NCI-H1436 treated with DMSO at 0.1 percent for 48 hours (cell line): ENCODE measurements at places on chromosomes 11 and 22.

DNA sequence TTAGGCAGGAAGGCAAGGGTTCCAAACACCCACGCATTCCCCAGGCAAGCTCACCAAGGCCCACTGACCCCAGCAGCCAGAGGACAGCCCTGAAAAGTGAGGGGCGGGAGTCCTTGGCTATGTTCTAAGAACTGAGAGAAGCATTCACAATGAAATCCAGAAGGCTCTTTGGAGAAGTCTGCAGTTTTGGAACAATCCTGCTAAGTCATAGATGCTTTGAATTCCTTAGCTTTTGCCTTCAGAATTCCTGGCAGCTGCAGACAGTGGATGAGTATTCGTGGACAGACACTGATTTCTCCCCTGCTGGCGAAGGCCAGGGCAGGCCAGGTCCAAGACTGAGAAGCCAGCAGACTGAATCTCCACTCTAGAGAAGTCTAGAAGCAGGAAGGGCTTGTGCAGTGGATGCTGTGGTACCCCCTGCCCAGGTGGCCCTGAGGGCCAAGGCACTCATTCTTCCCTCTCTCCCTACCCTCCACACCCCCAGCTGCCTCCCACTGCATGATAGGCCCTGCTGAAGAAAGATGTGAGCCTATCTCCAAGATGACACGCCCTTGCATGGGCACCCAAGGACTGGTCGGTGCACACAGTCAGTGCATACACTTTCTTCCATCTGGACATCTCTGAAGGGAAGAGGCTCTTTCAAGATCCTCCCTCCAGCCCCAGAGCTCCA is 133.2 kb upstream of the TEAD1 start:
- no peak for DNase-seq

- no peak for DNase-seq
Measured at GRCh38 chr11:7657306-7658025, 15.8 kb downstream of the CYB5R2 start.

- no peak for DNase-seq
Measured at GRCh38 chr11:70400643-70401042, 2.3 kb downstream of the CTTN start.

DNA sequence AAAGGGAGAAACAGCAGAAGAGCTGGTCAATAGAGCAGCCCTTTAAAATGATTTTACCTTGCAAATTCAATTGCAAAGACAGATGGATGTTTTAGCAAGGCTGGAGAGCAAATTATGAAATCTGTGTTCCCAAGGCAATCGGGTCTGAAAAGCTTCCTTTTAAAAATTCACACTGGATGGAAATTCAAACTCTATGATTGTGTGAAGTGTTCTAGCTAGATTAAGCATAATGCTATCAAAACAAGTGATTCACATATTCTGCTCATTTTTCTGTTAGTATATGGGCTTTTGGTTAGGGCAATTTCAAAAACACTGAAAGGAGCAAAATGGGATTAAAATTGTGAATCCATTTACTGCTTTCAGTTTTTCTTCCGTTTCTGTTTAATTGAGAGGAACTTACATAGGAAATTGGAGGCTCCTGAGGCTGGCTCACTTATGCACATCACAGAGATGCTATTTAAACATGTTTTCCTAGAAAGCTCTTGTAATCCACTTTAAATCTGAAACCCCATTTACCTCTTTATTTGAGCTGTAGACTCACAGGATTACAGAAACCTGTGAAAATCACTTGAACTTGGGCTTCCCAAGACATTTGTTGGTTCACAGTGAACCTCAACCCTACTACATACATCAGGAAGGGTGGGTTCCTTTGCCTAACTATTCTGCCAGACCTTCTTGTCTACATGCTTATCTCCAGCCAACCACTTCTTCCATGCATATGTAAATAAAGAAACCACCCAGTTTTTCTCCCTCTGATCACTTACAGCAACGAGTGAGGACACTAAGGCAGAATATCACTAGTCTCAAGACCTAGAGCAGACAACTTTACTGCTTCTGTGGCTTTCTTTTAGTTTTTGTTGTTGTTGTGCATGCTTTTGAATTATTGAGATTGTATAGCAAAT is 201.9 kb upstream of the PITPNB start:
- DNase-seq = no peak

- DNase-seq = no peak
Measured at GRCh38 chr11:105609832-105610781, at the start of gene GRIA4. Gene GRIA4 (plus strand): TSS chr11:105610073. CDS start chr11:105610998, 925 bp downstream.

- no peak for DNase-seq
Measured at GRCh38 chr11:22194306-22194705, 1.4 kb downstream of the ANO5 start.

GRCh38 chr11:126194121-126194543 is 17.3 kb downstream of the RPUSD4 start:
- no peak for DNase-seq

- no peak for DNase-seq
Measured at GRCh38 chr11:76677458-76677765, 6.9 kb upstream of the LRRC32 start.

GRCh38 chr11:8685306-8685705 is 2.7 kb downstream of the RPL27A start:
- no peak for DNase-seq

DNA sequence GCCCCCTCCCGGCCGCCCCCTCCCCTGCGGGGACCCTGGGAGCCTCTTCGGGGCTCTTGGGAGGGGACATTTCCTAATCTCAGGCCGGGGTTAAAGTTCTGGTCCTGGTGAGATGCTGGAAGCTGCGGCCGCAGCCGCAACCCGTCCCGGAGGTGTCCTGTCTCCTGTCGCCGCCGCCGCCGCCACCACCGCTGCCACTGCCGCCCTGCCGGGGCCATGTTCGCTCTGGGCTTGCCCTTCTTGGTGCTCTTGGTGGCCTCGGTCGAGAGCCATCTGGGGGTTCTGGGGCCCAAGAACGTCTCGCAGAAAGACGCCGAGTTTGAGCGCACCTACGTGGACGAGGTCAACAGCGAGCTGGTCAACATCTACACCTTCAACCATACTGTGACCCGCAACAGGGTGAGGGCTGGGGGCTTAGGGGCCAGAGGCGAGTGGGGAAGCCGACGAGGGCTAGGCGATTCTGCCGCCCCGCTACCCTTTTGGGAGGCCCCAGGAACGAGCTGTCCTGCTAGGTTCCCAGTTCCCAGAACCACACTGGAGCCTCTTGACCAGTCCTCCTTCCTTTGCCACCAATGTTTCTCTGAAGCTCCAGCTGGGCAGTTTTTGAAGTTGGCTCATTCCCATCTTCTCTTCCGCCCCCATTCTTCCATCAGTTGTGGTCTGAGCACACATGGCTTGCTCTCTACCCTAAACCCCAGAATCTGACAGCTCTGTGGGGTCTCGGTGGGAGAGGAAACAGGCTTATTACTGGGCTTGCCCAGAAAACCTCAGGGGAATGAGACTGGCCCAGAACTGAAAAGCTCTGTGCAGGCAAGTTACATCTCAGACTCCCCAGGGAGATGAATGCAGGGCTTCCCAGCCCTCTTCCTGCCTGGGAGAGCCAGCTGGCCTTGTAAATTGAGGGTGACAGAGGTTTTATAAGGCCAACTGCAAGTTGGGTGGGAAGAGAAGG is 781 bp downstream of the SIDT2 start:
- DNase-seq = no peak

DNA sequence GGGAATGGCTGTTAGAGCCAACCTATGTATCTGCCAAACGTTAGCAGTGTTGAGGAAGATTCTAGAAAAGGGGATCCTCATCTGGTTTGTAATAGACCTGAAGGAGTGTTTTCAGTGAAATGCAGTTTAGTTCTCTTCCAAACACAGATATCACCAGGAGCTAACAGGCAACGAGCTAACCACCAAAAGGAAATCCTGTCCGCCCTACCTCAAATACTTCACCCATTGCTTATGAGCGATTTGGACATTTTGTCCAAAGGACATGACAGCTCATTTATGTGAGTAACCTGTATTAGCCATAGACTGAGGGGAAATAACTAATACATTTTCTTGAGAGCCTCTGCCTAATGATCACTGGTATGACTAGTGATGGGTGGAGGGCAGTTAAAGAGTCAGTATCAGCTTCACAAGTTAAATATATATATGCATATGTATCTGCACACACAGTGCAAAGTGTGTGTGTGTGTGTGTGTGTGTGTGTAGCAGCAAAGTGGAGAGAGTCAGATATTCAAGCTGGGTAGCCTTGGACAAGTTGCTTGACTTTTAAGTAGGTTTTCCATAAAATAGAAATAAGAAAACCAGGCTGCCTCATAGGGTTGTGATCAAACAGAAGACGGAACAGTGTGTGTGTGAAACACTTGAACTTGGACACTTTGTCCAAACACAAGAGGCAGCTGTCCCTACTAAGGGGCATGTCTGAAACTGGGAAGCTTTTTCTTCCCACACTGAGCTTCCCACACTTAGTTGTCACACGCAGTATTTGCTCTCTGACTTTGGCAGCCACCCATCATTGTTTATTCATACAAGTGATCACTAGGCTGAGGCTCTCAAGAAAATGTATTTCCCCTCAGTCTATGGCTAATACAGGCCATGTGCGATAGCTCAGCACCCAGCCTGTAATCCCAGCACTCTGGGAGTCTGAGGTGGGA is 940 bp upstream of the C11orf91 start:
- DNase-seq = no peak

DNA sequence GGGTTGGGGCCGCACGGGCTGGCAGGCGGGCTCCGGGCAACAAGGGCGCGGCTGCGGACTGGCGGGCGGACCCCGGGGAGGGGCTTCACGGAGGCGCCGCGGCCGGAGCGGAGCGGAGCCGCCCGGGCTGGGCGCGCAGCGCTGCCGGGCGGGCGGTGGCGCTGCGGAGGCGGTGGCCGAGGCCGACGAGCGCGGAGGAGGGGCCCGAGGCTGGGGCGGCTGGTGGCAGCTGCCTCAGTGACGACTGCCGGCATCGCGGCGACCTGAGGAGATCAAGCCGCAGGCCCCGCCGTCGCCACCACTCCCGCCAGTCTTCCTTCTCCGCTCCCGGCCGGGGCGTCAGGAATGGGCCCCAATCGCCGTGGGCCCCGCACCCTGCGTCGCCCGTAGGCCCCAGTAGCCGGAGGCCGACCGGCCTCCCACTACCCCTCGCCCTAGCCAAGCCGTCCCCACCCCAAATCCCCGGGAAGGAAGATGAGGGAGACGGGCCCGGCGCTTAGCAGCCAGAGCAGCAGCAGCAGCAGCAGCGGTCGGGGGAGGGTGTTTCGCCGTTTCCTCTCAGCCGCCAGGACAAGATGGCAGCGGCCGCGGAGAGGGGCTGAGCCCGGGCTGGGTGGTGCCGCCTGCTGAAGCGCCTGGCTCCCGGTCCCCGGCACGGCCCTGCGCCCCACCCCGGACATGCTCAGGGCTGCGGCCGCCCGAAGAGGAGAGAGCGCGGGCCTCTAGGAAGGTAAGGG is at the start of gene HIPK3:
Gene HIPK3 (plus strand): TSS at position 222 of the 737 bp plus-strand sequence.
- no peak for DNase-seq

- DNase-seq = peak; percentile 13
Measured at GRCh38 chr11:125923012-125923579, 18.8 kb downstream of the DDX25 start.

GRCh38 chr11:64023712-64024710 is 11.7 kb upstream of the FLRT1 start:
- no peak for DNase-seq
